Hepatic stellate cell (primary cell): ENCODE measurements at places on chromosomes 2 and 18.

GRCh38 chr2:102050854-102051391, 59.2 kb downstream of the IL1R2 start:
- no peak for DNase-seq

GRCh38 chr18:33536904-33537303, 41.1 kb upstream of the ASXL3 start:
- DNase-seq: no peak

DNA sequence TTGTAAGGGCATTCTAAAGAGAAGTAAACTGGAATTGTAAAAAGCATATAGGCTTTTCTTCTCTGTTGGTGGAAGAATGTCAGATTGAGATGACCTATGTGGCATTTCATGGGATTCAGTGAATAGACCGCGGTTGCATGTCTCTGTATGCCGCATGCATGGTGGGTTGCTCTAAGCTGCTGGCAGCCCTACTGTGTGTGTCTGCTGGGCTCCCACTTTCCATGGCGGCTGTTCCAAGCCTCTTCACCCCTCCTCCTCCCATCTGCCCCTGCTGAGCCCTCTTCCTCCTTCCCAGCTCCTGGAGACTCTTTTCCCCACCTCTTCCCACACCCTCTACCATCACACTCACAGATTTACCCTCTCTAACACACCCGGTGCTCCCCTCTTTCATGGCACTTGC, 12.6 kb downstream of the ATP6V1C2 start:
- no peak for DNase-seq

GRCh38 chr18:7174344-7175095, 56.4 kb upstream of the LRRC30 start:
- DNase-seq: peak; percentile 57

- no peak for DNase-seq
Measured at GRCh38 chr18:11791131-11791530, 60.1 kb upstream of the CHMP1B start.

DNA sequence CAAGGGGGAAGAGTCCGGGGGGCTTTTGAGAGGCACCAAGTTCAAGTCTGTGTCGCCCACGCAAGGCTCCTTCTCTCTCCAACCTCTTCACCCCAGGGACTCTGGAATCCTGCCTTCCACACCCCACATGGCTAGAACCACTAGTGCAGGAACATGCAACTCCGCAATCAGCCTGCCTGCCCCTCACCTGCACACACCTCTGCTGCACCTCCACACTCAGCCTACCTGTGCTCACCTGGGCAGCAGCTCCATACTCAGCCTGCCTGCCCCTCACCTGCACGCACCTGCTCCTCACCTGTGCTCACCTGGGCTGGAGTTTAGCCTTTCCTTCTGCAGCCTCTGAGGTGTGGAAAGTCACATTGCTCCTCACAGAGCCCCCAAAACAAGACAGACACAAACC, 277.4 kb downstream of the NDUFA10 start:
- DNase-seq: no peak

DNA sequence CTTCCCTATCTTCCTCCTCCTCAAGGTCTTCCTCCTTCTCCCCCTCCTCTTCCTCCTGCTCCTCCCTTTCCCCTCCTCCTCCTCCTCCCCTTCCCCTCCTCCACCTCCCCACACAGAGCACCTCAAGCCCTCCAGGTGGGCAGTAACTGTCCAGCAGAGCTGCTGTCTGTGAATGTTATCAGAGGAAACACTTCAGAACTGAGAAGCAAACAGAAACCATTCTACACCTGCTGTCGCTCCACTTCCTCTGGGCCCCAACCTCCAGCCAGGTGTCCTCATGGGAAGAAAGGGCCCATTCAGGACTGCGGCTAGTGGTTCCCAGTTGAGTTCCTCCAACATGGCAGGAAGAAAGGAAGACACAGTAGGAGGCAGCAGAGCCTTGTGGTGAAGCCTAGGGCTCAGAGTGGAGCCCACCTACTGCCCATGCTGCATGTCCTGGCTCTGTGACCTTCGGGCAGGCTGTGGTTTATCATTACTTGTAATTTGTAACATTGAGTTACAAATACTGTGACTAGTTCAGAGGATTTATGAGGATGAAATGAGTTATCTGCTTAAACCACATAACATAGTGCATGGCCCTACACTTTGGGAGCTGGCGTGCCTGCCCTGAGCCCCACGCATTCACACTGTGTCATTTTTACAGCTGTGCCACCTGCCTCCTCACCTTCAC, 165.9 kb upstream of the ID2 start:
- no peak for DNase-seq

GRCh38 chr18:51433296-51433695, 235.8 kb upstream of the MEX3C start:
- DNase-seq: no peak

DNA sequence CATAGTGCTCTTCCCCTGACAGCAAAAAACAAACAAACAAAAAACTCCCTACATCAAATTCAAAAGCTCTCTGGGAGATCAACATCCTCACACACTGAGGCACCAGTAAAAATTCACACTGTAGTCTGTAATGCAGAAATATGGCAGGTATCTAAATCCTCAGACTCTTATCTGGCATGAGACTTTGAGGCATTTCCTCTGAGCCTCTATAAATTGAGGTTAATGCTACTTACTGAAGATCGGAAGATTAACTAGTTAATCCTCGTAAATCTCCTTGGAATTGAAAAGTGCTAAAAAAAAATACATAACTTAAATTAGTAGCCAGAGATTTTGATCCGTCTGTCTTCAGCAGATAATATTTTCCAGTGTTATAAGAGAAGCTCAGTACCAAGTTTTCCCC, 65.0 kb downstream of the AP1S3 start:
- no peak for DNase-seq

DNA sequence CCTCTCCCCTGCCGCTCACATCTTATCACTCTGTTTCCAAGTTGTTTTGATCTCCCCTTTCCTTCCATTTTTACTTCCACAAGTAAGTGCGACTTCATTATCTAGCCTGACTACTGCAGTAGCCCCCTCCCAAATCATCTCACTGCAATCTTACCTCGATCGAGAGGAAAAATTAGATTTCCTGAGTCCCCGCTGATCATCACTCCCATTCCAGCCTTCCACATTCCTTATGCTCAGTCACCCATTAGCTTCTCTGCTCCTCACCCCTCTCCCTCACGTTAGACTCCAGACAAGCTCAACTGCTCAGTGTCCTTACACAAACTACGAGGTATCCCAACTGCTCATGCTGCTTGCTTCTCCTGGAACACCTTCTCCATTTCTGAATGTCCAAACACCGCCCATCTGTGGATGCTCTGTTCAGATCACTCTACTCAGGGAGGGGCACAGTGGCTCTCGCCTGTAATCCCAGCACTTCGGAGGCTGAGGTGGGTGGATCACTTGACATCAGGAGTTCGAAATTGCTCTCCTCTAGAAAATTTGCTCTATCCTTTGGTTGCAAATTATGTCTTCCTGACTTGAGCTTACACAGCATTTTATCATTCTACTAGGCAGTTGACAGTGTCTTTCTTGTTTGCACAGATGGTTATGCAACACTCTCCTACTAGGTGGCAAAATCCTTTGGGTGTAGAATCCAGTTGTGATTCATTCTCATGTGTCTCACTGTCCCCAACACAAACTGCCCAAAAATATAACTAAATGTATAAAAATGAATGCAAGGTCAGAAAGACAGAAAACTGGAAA, 96.5 kb downstream of the INO80D start:
- DNase-seq: no peak

DNA sequence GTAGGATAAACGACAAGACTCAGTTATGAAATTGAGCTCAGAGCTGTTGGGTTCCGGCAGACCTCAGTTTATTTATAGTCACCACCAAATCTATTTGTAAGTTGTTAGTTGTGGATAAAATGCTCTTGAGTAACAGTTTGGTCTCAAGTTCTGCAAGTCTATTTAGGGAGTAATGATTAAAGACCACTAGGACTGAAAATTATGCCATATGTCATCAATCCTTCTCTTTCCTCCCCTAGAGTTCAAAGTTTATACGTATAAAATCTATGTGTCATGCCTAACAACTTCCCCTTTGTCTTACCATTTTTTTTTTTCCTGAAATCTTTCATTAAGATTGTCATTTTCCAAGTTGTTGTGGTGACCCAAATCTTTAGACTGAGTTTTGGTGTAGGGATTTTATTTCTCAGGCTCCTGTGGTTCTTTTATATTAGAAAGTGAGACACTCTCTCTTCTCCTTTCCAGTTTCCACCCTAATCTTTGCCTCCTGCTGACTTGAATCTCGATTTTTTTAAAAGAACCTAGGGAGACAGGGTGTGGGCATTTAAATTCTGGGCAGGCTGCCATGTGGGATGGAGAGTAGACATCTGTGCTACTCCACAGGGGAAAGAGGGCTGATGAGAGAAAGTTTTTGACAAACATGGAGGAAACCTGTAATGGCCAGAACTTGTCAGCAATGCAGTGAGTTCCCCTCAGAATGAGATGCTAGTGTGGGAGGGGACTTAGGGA, 51.0 kb downstream of the LAMA3 start:
- no peak for DNase-seq

DNA sequence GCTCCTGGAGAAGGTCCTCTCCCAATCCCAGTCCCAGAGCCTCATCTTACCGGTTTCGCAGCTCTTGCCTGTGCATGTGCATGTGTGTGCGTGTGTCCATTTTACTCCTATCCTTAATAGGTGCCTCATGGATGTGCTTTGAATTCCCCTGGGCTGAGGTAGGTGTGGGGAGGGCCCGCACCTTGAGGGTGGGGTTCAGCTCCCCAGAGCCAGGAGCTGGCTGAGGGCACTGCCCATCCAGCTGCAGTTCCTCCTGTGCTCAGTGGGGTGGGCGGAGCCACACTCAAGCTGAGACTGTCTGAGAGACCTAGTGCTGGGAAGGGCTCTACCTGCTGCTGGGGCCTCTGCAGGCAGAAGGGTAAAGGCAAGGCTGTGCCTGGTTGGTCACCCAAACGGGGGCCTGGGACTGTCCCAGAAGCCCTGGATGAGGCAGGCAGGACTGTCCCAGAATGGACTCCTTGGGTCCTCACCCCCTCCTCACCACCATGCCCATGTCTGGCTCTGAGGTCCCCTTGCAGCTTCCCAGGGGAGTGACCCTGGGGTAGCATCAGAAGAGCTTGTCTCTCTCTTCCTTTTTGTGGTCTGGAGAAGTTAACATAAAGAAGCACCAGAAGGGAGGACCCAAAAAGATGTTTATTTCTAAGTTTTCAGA, 8.9 kb downstream of the GDF7 start:
- DNase-seq: no peak

GRCh38 chr2:20702563-20702962, 35.6 kb downstream of the GDF7 start:
- peak; percentile 57 for DNase-seq

DNA sequence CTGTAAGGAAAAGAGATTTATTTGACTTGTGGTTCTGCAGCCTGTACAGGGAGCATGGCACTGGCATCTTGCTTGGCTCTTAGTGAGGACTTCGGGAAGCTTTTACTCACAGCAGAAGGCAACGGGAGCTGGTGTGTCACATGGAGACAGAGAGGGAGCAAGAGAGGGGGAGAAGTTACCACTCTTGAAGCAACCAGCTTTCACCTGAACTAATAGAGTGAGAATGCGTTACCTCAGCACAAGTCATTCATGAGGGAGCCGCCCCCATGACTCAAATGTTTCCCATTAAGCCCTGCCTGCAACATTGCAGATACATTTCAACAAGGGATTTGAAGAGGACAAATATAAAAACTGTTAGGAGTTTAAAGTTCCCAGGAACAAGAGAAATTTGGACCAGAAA, 190.0 kb downstream of the CYRIA start:
- DNase-seq: no peak

DNA sequence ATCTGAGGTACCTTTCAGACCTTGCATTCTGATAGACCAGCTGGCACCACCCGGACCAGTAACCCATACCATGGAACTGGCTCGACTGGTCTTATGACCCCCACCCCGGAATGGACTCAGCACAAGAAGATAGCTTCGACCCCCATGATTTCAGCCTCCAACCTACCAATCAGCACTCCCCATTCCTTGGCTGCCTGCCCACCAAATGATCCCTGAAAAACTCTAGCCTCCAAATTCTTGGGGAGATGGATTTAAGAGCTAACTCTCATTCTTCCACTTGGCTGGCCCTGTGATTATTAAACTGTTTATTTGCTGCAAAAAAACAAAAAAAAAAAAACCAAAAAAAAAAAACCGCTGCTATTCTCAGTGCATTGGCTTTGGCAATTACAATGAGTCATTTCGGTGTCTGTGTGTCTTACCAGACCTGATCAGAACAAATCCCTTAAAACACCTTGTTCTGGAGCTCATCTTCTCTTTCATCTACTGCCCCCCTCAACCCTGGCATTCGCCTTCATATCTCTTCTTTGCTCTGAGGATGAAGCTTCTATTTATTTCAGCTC, 60.1 kb upstream of the KIF5C start:
- no peak for DNase-seq
